ENCODE measurements at places on chromosomes 16 and 17.

DNA sequence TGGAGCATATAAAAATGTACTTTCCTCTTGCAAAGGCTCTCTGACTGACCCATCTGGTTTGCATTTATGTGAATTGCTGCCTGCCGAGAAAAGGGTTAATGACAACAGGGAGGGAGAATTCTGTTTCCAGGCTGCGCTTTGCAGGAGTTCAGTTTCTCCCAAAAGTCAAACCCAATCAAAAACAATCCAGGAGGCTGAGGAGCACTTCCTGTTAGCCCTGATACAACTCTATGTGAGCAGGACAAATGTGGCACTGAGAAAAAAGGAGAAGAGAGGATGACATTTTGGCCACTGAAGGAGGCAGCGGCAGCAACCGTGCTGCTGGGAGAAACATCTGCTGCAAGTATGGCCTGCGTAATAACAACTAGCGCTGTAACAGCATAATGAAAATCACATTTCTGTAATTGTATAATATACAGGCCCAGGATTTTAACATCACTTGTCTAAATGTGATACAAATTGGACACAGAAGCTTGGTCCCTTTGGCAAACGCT, 26.8 kb upstream of the ELAC2 start:
- DNase-seq: no peak

DNA sequence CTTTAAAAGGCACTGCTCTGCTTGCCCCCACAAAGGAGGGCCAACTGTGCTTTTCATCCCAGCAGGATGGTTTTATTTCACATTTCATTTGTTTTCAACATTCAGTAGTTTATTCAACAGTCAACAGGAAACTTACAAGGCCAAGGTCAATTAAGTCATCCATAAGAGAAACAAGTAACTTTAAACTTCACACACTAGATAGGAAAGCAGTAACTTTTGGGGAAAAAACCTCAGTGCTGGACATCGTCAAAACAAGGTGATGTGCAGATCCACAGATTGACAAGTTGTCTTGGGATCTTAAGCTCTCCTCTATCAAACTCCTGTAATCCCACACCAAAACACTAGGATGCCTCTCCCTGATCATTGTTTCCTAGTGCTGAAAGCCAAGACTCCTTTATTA, 18.5 kb downstream of the NFE2L1 start:
- DNase-seq: no peak

GRCh38 chr16:9176547-9177418, 85.3 kb downstream of the HAPSTR1 start:
- DNase-seq: no peak

- DNase-seq: no peak
Measured at GRCh38 chr16:30927789-30928378, 4.5 kb downstream of the FBXL19 start.

DNA sequence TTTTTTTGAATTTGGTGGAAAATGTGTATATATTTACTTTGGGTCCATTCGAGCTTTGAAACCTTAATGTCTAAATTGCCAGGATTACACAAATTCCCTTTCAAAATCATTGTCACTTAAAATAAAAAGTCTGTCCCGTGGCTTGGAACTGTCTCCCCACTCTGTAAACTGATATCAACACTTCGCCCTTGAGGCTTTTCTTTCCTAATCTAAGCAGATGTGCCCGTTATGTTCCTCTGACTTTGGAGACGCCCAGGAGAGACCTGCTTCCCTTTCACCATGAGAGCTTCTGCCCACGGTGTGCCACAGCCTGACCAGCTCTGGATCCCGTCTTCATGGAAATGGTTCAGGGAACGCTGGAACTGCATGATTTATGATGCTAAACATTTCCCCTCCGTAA, 151.3 kb downstream of the C16orf95 start:
- no peak for DNase-seq

- DNase-seq: no peak
Measured at GRCh38 chr16:52630711-52631110, 83.8 kb upstream of the TOX3 start.

GRCh38 chr17:19306160-19307111, 56.1 kb downstream of the B9D1 start:
- DNase-seq: no peak

DNA sequence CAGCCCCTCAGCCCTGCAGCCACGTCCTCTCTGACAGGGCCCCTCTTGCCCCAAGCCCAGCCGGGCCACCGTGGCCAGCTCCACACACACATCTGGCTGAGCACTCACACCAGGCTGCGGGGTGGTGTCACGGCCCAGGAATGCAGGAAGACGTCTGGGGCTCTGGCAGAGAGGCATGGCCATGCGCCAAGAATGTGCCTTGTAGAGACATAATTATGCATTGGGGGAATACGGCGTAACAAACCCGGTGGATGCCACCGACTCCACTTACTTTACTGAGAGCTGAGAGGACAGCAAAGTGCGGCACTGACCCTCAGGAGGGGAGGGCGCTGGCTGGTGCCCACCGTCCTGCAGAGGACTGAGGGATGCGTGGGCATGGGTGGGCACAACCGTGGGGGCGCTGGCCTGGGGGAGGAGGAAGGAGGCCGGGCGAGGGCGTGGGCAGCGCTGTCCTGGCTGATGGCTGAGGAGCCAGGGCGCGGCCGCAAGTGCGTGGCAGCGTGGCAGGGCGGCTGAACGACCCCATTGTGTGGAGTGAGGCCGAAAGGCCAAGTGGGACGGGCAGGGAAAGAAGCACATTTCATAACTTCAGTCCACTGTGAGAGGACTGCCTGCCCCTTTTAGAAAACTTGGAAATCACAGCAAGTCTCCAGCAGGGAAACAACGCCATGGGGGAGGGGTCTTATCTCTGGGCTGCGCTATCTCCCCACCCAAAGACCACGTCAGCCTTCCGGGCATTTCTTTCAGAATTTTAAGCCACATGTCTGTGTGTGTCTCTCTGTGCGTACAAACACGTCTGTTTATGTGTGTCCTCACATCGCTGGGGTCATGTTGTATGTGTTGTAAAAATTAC, 30.6 kb downstream of the METRNL start:
- DNase-seq: peak; percentile 64

- no peak for DNase-seq
Measured at GRCh38 chr16:82366462-82366861, 196.4 kb upstream of the MPHOSPH6 start.

- DNase-seq: no peak
Measured at GRCh38 chr17:42200706-42201457, 6.6 kb upstream of the GHDC start.

DNA sequence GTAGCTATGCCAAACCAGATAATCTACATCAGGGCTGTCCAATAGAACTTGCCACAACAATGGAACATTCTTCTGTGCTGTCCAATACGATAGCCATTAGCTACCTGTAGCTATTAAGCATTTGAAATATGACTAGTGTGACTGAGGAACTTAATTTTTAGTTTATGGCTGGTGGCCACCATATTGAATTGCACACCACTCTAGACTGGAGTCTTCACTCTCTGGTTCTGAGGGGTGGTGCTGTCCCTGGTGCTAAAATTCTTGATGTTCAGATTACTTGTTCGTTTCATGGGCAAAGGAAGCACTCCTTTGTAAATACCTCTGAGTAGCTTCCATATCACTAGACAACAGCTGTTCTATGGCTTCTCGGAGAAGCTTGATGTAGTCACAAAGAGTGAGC, 296.6 kb downstream of the NPIPA8 start:
- DNase-seq: no peak

- no peak for DNase-seq
Measured at GRCh38 chr17:15947271-15947670, 2.3 kb downstream of the ADORA2B start.

DNA sequence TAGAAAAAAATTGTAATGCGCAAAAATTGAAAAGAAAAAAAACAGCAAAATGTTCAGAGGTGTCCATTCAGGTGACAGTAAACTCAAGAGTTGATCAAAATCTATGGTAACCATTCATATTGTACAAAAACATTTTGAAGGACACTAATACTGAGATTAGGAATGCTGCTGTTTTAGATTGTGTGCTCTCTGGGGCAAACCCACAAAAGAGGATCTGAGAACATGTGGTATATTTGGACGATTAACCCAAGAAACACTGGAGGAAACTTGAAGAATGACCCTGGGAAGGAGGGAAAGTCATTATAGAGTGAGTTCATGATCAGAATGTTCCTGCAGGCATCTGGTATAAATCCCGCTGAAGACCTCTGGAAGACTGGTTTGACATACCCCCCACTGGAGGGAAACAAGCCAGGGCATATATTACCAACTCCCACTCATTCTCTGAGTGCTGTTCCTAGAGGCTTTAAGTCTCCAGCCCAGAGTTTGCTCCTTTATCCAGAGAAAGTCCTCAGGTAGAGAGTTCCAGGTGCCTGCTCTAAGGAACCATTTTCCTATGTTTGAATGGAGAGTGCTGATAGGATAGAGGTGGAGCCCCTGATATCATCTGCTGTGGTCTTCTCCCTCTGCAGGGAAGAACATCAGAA, 1.2 kb downstream of the KRTAP4-2 start:
- DNase-seq: no peak

DNA sequence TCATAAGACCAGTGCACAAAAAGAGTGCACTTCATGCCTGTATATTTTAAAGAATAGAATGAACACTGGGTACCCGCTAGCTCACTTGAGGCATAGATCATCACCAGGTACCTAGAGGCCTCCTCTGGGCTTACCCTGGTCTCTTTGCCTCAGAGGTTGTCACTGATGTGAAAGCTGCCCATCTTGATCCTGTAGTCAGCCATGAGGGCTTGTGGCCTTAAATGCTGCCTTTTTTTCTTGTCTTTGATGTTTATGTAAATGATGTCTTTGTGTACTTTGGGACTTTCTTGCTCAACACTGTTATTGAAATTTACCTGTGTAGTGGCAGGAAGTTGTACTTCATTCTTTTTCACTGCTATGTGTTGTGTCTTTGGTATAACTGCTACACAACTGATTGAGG, 26.8 kb upstream of the SLC5A10 start:
- no peak for DNase-seq

DNA sequence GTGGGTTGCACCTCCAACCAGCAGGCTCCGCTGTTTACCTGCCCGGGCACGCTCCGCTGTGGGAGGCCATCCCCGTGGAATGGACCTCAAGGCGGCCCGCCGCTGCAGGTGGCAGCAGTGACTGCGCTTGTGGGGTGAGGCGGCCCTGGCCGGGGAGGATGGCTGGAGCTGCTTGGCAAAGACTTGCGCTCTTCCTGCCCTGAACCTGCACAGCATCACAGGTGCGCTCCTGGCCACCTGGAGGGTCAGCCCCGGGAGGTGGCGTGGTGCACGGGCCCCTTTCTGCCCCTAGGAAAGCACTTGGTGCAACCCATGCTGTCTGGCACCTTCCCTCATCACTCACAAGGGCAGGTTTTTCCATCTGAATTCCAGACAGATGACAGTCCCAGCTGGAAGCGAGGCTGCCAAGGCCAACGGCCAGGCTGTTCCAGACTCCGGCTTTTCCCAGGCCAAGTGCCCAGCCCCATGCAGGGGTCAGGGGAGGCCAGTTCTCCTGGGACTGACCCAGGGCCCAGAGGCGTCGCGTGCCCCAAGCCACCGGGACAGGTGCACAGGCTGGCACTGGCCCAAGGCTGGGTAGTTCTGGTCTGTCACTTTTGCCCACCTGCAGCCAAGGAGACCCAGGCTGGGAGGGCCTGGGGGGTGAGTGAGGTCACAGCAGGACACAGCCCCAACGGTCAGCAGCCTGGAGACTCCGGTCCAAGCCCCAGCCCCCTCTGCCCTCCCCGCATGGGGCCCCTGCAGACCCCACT, 13.3 kb downstream of the UTS2R start:
- DNase-seq: peak; percentile 59

DNA sequence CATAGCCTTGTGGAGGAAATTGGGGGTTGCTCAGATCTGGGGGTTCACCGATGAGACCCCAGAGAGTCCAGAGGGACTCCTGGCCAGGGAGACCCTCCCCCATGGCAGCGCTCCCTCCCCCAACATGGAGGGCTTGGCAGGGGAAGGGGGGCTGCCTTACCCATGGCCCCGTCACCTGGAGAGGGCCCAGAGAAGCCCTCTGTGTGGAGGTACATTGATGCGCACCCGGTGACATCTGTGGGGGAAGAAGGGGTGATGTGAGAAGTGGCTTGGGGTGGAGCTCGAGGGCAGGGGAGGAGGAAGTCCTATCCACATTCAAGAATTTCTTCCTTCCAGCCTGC, 16.2 kb downstream of the ETV4 start:
- no peak for DNase-seq

GRCh38 chr16:78667675-78668074, 568.2 kb downstream of the WWOX start:
- DNase-seq: no peak

DNA sequence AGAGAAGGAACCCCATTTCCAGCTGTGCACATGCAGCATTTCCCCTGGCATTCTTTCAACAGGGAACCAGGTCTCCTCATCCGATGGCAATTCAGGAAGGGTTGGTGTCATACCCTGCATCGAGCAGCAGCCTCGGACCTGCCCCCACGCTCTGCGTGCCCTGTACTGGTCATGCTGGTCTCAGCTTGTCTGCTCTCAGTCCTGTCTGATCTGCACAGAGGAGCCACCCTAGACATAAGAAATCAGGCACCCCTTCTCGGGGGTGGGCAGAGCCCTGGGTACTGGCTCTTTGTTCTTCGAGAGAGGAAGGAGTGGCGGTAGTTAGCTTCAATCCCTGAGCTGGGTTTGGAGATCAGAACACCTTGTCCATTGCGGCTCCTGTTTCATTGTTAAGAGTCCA, 162.0 kb upstream of the RPH3AL start:
- no peak for DNase-seq

DNA sequence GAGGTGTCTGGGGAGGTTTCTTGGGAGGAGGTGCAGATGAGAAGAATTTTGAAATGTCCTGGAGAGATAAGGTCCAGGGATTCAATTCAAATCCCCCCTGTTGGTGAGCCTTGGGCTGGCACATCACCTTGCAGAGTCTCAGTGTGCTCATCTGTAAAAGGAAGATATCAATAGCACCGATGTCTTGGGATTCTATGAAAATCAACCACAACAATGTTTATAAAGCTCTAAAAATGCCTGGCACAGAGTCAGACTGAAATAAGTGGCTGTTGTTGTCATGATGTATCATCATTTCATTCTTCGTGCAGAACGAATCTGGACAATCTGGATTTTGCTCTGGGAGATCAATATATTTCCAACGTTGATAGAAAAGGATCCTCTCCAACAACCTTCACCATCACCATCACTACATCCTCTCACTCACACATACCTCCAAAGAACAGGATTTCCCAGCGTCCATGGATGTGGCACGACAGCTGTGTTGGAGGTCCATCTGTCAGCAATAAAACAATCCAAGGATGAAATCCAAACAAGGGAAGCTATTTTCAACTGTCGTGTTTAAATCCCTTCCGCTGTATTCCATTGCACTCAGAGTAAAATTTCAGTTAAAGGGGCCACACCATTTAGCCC, 393.7 kb upstream of the DYNLRB2 start:
- no peak for DNase-seq

- DNase-seq: no peak
Measured at GRCh38 chr16:1989209-1990100, at the start of gene SYNGR3. SYNGR3 (plus strand) TSS chr16:1989970; CDS start chr16:1990103, 133 bp downstream.

DNA sequence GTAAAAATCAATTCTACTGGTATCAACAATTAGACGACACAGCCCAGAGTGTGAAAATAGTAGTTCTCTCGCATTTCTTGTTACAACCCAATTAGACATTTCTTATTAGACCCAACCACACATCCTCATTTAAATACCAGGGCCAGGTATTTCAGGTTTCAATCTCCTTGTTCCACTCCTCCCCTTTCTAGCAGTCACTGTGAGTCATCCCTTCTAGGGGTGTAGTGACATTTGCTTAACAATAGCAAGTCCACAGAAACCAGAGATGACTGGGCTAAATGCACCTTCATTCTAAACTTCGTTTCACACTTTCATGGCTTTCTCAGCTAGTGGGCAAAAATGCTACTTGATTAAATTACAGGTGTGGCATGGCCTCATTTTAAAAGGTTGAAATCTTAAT, 116.9 kb upstream of the CACNG3 start:
- no peak for DNase-seq

Measured in epithelial cell of proximal tubule (primary cell).